ENCODE measurements at places on chromosomes 1 and 21.

- no peak for DNase-seq
Measured at GRCh38 chr1:153612755-153613331, at the start of gene S100A16. TSS of gene S100A16 (minus strand) at chr1:153613137. CDS start at chr1:153608151, 4,986 bp downstream.

GRCh38 chr1:15370781-15371520 lies 38.7 kb upstream of the EFHD2 start:
- DNase-seq = no peak

GRCh38 chr1:180508725-180509097 lies 6.3 kb upstream of the ACBD6 start:
- no peak for DNase-seq

GRCh38 chr1:59520194-59520593 lies 223.3 kb downstream of the FGGY start:
- no peak for DNase-seq

GRCh38 chr1:205484985-205485967 lies 19.2 kb upstream of the CDK18 start:
- DNase-seq = peak; percentile 79

DNA sequence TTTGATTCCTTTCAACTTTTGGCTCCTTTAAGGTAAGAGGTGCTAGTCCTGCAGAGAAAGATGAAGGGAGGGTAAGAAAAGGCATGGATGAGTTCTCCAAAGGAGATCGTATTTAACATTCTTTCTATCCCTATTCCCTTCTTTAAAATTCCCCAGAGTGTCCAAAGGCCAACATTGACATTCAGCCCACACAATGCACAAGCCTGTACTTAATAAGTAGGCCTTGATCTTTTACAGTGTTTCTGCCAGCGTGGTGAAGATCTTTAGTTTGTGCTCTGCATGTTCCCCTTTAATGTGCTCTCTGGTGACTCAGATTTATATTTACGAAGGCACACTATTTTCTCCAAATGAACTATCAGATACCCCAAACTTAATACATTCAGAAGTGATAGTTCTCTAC lies 582.5 kb upstream of the RGS18 start:
- no peak for DNase-seq

- DNase-seq = no peak
Measured at GRCh38 chr1:159779403-159779851, 1.3 kb upstream of the DUSP23 start.

DNA sequence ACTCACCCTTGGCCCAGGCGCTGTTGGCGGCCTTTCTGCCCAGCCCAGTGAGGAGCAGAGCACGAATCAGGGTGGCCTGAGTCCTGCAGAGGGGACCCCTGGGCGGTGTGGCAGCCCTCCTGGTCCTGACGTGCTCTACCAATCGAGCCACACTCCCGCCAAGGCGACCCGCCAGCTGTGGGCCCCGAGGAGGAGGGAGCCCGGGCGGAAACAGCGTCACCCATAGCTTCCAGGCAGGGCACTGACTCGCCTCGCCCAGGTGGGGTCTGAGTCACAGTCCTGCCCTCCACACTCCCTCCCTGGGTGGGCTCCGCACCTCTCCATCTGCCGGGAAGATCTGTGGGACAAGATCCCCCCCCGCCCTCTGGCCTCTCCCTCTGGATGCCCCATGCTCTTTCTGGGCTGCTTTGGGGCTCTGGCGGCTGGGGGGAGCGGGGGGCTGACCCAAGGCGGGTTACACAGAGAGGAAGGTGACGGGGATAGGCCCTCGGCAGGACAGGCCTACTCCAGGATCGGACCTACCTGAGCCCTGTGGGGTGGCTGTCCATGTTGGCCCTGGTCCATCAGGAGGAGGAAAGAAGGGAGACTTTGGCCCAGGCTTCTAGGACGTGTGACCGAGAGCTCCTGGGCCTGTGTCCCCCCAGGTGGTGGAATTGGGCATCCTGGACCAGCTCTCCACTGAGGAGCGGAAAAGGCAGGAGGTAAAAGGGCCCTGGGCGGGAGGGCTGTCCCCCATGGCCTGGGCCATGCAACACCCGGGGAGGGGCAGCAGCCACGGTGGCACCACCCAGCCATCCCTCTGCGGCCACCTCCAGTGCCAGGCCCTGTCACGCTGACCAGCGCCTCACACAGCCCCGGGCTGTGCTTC lies 14.0 kb downstream of the ARHGEF16 start:
- no peak for DNase-seq

Data from NCI-H187 (cell line).